ENCODE measurements at places on chromosomes 4 and X.

DNA sequence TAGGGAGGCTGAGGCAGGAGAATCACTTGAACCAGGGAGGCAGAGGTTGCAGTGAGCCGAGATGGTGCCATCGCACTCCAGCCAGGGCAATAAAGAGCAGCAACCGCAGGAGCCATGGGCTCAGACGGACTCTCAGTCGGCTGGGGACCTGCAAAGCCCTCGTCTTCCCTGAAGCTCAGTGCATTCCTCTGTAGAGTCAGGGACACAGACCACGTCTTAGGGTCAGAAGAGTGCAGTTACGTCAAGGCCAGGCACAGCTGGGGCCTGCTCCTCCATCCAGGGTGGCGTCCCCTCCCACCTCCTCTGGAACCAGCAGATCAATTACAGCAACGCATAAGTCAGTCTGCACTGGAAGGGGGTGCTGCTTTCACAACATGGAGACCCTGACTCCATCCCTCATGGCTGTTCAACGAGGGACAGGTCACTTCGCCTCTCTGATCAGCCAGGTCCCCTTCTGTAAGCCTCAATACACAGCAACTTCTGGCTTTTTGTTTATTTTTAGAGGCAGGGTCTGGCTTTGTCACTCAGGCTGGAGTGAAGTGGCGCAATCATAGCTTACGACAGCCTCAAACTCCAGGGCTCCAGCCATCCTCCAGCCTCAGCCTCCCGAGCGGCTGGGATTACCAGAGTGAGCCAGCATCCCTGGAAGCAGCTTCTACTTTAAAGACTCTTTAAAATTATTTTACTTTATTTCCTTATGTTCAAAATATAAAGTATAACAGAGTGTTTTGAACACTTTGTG, 76.4 kb downstream of the ZFYVE28 start:
- no peak for DNase-seq

DNA sequence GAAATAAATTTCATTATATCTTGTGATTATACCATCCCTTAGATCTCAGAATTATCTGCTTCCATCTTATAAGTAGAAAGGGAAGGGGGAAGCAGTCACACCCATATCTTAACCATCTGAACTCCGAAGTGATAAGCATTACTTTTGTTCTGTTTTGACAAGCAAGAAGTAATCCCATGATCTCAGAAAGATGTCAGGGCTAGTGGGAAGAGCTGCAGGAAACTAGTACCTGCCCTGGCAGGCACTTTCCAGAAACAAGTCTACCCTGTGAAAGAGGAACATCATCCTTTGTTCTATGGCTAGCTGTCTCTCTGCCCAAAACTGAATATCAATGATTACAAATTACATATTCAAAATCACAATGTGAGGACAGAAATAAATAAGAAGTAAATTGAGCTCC, 244.4 kb downstream of the SPOCK3 start:
- no peak for DNase-seq

GRCh38 chr4:145182222-145182621, 1.8 kb upstream of the OTUD4 start:
- no peak for DNase-seq

DNA sequence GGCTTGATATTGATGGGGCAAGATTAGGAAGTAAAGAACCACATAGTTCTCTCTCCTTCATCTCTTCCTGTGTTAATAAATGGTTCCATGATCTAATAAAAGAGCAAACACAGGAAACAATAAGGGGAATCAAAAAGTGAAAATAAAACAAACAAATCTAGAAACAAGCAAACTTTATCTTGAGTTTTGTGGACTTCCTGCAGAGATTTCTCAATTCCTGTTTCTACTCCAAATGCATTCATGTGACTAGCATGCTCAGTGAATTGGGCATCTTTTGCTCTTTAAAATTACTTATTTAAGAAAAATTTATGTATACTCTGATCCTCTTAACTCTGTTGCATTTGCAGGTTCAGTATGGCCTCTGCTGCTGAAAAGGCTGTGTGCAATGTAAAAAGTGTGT, 682.0 kb downstream of the KCTD8 start:
- DNase-seq = no peak

DNA sequence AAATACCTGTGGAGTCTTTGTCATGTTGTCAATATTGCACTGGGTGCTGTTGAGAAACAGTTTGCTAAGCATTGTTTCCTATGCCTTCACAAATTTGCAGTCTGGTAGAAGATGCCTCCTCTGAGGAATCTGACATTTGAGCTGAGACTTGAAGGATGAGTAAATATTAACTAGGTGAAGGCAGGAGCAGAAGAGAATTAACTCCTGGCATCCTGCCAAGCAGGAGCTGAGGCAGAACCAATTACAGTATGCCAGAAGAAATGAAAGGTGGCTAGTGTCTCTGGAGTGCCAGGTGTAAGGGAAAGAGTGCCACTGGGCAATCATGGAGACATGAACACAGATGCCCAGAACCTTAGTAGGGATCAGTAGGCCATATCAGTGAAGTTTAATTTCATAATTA, 1778.2 kb upstream of the PCDH10 start:
- peak; percentile 11 for DNase-seq

- no peak for DNase-seq
Observed at GRCh38 chr4:172546782-172547181, 621.8 kb upstream of the GALNT7 start.

- DNase-seq = no peak
Observed at GRCh38 chr4:89300499-89300898, 7.1 kb downstream of the GPRIN3 start.

DNA sequence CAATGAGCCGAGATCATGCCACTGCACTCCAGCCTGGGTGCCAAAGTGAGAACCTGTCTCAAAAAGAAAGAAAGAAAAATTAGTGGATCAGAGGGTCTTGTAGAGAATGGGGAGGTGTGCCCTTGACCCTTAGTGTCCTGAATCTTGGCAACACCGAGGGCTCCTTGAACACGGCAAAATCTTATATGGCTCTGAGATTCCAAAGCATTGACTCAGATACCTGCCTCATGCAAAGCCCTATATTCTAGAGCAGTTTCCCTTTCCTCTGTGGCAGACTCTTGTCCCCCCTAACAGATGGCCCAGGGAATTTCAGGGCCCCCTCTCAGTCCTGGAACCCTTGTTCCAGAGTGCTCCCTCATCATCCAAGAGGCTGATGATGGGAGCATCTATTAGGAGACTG, 6.8 kb downstream of the CLDN2 start:
- DNase-seq = no peak

- no peak for DNase-seq
Observed at GRCh38 chr4:178309890-178310289, 867.7 kb upstream of the AGA start.

DNA sequence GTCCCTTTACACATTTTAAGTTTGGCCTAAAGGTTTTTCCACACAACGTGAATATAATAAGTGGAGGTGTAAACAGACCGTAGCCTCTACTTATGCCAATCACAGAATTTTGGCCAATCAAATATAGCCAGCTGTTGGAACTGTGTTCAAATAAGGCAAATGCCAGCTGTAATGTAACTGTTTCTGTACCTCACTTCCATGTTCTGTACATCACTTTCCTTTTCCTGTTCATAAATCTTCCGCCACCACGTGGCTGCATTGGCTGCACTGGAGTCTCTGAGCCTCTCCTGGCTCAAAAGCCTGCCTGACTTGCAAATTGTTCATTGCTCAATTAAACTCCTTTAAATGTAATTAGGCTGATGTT, 105.1 kb upstream of the SMIM31 start:
- no peak for DNase-seq

GRCh38 chr4:89416960-89417359, 109.4 kb upstream of the GPRIN3 start:
- no peak for DNase-seq

- DNase-seq = no peak
Observed at GRCh38 chr4:8400632-8401325, 39.7 kb downstream of the ACOX3 start.
